ENCODE measurements at places on chromosomes 12 and 14. TPM values are rescaled to one million over a fixed set of nuclear protein-coding genes. Genes with fewer than 3 reads are reported as not detected.

ZDHHC17 gene
- total RNA-seq = 9.2 TPM

RDH5 gene
- 60.0 TPM for total RNA-seq

AHNAK2 gene
- total RNA-seq = 5.5 TPM

TEX52 gene
- total RNA-seq = not detected

TEX22 gene
- 1.3 TPM for total RNA-seq

IL26 gene
- total RNA-seq = not detected

NTF3 gene
- 4.6 TPM for total RNA-seq

SLC8A3 gene
- total RNA-seq = 0.05 TPM

FOXA1 gene
- total RNA-seq = 36.6 TPM

C12orf54 gene
- not detected for total RNA-seq

SHMT2 gene
- total RNA-seq = 242 TPM

RNASE2 gene
- total RNA-seq = 0.33 TPM

TBX3 gene
- total RNA-seq = 37.2 TPM

INTS13 gene
- total RNA-seq = 5.5 TPM

TSPAN8 gene
- total RNA-seq = 12.0 TPM

MANSC1 gene
- 6.6 TPM for total RNA-seq

CYP46A1 gene
- total RNA-seq = 1.5 TPM

RBP5 gene
- total RNA-seq = 154 TPM

ZDHHC22 gene
- total RNA-seq = not detected

PRH2 gene
- not detected for total RNA-seq

DNAI7 gene
- not detected for total RNA-seq

PLEKHH1 gene
- 2.9 TPM for total RNA-seq

FIGNL2 gene
- total RNA-seq = 0.68 TPM

ALX1 gene
- not detected for total RNA-seq

SOAT2 gene
- total RNA-seq = 0.25 TPM

PLEKHD1 gene
- total RNA-seq = not detected

WSCD2 gene
- total RNA-seq = not detected

COQ6 gene
- total RNA-seq = 20.8 TPM

OAS3 gene
- 4.1 TPM for total RNA-seq

GNG2 gene
- 4.3 TPM for total RNA-seq

CTSG gene
- total RNA-seq = 0.55 TPM

MNAT1 gene
- 8.5 TPM for total RNA-seq

KRT71 gene
- not detected for total RNA-seq

REP15 gene
- total RNA-seq = 1.0 TPM

LRP6 gene
- 36.3 TPM for total RNA-seq

SMCO2 gene
- not detected for total RNA-seq

KRT79 gene
- not detected for total RNA-seq

TAS2R42 gene
- total RNA-seq = not detected

VRTN gene
- 0.08 TPM for total RNA-seq

GATC gene
- total RNA-seq = 22.9 TPM

FKBP11 gene
- 45.0 TPM for total RNA-seq

NRDE2 gene
- 14.0 TPM for total RNA-seq

ATL1 gene
- 0.48 TPM for total RNA-seq

ZNF605 gene
- 6.6 TPM for total RNA-seq

PCED1B gene
- 1.2 TPM for total RNA-seq

RDH16 gene
- total RNA-seq = 162 TPM

FOXM1 gene
- 0.86 TPM for total RNA-seq

NFATC4 gene
- total RNA-seq = 1.4 TPM

LMO3 gene
- total RNA-seq = 0.15 TPM

DBX2 gene
- total RNA-seq = not detected

OLR1 gene
- 0.50 TPM for total RNA-seq

NRXN3 gene
- total RNA-seq = 0.20 TPM

Data from left lobe of liver (tissue), 2 donors.